ENCODE measurements at places on chromosomes 6 and 20.
A peak's percentile ranks its signal among the peaks of the same experiment; 100 is the strongest.

GRCh38 chr6:88856566-88856965, 106.9 kb downstream of the RNGTT start:
- no peak for DNase-seq

DNA sequence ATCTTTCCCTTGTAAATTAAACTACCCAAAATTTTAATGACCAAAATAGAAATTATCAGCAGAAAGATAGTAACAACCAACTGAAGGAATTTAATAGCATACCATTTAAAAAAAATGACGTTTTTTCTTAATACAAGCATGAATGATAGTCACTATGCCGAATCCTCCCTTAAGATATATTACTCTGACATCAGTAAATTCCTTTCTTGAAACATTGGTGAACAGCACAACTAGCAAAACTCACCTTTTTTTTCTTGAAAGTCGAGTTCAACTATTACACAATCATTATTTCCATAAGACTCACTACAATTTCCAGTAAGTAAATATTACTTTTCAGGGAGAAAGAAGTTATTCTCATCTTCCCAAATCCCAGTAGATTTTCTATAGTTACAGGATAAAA, 433.2 kb downstream of the GRIK2 start:
- DNase-seq: no peak

- DNase-seq: no peak
These were observed 51.9 kb downstream of the DLL1 start for GRCh38 chr6:170238741-170239565.

GRCh38 chr6:27542485-27542884, 69.6 kb upstream of the ZNF184 start:
- DNase-seq: no peak

- peak; percentile 56 for DNase-seq
These were observed 1.7 kb downstream of the CNKSR3 start for GRCh38 chr6:154508573-154509375.

DNA sequence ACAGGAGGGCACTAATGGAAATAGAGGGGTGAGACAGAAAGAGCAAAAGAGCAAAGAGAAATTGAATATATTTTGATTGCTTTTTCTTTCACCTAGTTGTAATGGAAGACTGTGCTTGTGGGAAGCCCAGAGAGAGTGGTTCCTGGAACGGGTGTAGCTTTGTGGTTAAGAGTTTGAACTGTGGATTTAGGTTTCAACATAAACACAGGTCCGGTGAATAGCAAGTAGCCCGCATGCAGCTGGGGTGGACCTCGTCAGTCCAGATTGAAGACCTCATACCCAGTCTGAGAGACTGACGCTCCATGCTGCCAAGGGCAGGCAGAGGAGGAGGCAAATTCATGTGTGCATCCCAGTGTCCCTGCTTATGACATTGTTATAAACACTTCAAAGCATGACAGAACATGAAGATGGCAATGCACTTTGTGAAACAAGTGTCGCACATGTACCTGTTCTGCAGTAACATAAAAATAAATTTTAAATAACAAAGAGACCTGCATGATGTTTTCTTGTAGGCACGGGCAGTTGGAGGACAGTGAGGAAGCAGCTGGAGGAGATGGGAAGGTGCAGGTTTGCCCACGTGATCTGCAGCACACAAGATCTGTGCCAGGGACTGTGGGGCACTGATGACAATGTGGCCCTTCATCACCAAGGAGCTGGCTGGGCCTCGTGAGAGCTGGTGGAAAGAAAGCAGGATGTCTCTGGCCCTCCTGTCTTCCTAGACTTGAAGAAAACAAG, 220.5 kb upstream of the SSTR4 start:
- DNase-seq: no peak

DNA sequence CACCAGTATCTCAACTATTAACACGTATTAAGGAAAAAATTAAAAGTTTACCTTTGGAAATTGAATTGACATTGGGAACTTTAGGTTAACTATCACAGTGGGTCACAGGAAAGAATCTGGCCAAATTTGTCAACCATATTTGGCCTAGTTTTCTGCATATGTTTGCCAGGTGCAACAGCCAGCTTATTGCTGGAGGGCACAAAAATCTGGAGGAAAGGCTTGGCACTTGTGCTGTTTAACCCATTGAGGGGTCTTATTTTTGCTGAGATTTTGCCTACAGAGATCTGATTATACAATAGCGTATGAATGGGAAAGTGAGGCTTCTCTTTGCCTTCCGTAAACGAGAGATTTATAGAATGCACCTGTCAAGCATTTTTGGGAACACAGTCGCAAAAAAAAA, 190.4 kb downstream of the PRL start:
- no peak for DNase-seq

DNA sequence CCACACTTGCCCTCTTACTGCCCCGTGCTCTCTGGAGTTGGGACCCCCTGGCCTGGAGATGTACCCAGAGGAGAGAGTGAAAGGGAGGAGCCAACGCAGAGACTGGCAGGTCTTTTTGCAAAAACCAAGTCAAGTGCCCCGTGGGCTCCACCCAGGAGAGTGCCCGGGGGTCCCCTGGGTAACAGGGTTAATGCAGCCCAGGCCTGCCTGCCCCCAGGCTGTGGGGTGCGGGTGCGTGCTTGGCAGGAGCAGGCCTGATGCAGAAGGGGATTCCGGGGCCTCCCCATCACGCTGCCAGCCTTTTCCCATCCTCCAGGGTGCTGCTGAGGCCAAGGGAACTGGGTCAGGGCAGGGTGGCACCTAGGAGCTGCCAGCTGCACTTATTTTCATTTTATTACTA, 184.4 kb downstream of the ERMARD start:
- DNase-seq: no peak

- no peak for DNase-seq
These were observed 3.0 kb downstream of the BAK1 start for GRCh38 chr6:33577106-33577535.

- DNase-seq: no peak
These were observed 125.0 kb downstream of the NFATC2 start for GRCh38 chr20:51417250-51418136.

DNA sequence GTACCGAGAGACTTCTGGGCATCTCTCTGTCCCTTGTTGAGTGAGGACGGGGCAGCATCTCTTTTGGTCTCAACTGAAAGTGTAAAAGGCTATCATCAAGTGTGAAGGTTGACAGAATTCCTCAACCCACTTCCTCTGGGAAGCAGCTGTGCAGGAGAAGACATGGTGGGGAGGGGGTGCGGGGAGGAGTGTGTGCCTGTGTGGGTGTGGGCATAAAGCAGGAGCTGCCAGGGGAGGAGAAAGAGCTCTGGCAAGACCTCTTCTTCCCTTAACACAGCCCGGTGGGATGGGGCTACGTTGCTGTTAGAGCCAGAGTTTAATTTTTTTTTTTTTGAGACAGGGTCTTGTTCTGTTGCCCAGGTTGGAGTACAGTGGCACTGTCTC, 31.8 kb downstream of the CPXM1 start:
- no peak for DNase-seq

DNA sequence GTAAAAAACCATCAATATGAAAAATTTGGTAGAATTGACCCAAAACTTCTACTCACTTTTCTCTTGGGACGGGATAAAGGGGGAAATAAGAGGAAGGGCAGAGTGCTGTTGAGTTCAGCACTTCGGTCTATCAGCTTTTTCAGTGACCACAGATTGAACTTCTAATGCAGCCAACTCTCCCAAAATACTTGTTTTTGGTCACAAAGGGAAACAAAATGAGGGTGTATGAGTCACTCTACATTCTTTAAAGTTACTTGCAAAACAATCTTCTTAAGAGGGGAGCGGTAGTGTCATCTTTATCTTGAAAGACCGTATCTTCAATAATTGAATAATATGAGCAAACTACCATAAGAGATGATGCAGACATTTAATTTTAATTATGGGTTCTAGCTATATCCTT, 661.3 kb downstream of the CD109 start:
- peak; percentile 42 for DNase-seq

- DNase-seq: peak; percentile 63
These were observed 118.8 kb downstream of the RALGAPA2 start for GRCh38 chr20:20593447-20594170.

- DNase-seq: no peak
These were observed 115.9 kb upstream of the FRMD1 start for GRCh38 chr6:168194732-168195567.

- DNase-seq: peak; percentile 95
These were observed 158.5 kb downstream of the SASH1 start for GRCh38 chr6:148501178-148501590.

DNA sequence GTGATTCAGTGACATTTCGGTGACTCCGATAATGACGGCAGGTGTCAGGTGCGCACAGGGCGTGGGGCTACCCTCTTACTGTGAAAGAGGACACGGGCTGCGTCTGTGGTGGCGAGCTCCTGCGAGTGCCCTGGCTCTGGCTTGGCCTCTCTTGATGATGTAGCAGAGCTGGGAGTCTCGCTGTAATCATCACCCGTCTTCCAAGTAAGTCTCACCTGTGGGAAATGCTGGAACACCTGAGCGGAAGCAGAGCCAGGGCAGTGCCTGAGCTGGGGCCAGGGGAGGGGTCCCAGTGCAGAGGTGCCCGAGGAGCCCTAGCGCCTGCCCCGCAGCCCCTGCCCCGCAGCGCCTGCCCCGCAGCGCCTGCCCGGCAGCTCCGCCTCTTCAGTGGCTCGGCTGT, 4.8 kb downstream of the OSBPL2 start:
- no peak for DNase-seq

GRCh38 chr6:68575765-68576439, 59.2 kb upstream of the ADGRB3 start:
- DNase-seq: no peak

DNA sequence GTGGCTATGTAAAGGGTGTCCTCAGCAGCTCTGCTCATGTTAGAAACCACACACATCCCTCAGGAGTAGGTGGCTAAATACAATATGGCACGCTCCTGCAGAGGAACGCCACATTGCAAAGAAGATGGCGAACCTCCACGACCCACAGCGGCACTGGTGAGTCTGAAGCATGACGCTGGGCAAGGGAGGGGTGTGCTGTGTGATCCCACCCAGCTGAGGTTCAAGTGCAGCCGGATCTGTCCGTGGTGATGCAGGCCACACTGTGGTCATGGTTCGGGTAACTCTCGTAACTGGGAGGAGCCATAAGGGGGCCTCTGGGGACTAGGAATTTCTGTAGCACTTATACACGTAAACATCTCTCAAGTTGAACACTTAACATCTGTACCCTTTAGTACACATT, 23.4 kb upstream of the APMAP start:
- no peak for DNase-seq

DNA sequence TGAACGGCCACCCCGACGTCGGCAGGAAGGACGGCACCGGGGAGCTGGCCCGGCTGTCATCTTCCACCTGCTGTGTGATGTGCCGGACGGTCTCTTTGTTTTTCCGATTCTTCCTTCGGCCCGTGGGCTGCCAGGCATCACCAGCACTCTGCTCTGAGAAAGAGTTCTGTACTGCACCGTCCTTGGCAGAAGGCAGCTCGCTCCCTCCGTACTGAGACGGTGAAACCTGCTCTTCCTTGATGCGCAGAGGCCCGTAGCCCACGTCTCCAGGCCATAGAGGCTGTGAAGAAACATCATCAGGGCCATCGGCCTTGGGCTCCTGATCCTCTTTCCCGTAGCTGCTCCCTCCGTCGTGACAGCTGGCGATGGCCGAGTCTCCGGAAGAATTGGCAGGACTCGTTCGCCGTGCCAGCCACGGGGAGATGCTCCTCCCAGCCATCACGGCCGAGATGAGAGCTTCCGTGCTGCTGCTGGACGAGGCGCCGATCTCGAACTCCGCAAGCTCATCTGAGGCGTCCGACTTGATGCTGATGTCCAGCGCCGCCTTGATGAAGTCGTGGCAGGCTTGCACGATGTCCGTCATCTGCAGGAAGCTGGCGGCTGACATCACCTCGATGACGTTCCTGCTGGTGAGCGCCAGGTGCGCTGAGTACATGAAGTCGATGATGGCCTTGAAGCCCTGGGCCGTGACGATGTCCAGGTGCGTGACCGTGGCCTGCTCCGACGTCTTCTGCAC, 41.1 kb downstream of the ZBTB46 start:
- no peak for DNase-seq

GRCh38 chr20:58685988-58686387, 6.6 kb upstream of the NPEPL1 start:
- DNase-seq: no peak

- DNase-seq: peak; percentile 95
These were observed 3.1 kb downstream of the PXDC1 start for GRCh38 chr6:3748208-3749066.

GRCh38 chr20:2402271-2402980, 21.7 kb downstream of the TGM6 start:
- DNase-seq: peak; percentile 69

GRCh38 chr6:40276141-40276540, 311.0 kb downstream of the LRFN2 start:
- no peak for DNase-seq

GRCh38 chr6:168664956-168665355, 224.0 kb downstream of the SMOC2 start:
- no peak for DNase-seq

GRCh38 chr20:55354720-55355119, 650.6 kb downstream of the CBLN4 start:
- DNase-seq: no peak

DNA sequence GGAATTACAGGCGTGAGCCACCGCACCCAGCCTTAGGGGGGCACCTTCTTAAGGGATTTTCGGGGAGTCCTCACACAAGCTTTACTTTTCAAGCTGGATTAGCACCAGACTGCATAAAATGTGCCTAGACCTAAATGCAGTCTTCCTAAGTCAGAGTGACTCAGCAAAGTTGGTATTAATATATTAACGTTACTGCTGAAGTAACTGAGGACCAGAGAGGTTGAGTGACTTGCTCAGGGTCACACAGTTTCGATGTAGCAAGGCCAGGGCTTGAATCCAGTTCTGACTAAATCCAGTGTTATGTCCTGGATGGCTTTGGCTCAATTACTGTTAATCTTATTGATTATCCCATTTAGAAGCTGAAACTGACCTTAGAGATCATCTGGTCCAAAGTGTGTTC, 13.4 kb downstream of the EDEM2 start:
- DNase-seq: no peak

- peak; percentile 99 for DNase-seq
These were observed 30.2 kb downstream of the ZHX3 start for GRCh38 chr20:41287327-41287726.

GRCh38 chr6:36721369-36722140, 23.9 kb downstream of the RAB44 start:
- DNase-seq: no peak

- DNase-seq: no peak
These were observed 22.6 kb downstream of the UST start for GRCh38 chr6:148769304-148769968.

GRCh38 chr20:22312744-22313346, 271.5 kb downstream of the FOXA2 start:
- DNase-seq: peak; percentile 23

GRCh38 chr20:34948030-34948429, 7.6 kb downstream of the GSS start:
- peak; percentile 91 for DNase-seq

GRCh38 chr6:156778454-156779205, 1.5 kb downstream of the ARID1B start:
- peak; percentile 55 for DNase-seq

- peak; percentile 38 for DNase-seq
These were observed 791 bp downstream of the ADGRG6 start for GRCh38 chr6:142302421-142303175.

DNA sequence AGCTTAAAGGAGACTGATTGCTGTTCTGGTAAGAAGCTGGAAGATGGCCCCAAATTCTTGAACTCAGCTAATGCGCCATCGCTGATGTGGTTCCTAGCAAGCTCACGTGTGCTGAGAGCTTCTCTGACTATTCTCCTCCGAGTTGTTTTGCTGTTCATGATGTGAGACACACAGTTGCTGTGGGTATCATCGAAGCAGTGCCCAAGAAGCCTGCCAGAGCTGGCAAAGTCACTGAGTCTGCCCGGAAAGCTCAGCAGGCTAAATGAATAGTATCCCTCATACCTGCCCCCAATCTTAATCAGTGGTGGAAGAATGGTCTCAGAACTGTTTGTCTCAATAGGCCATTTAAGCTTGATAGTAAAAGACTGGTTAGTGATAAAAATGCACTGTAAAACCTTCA, 28.3 kb upstream of the BCLAF1 start:
- no peak for DNase-seq

All from ELR (cell line).